ENCODE measurements at places on chromosomes 3 and 15.

DNA sequence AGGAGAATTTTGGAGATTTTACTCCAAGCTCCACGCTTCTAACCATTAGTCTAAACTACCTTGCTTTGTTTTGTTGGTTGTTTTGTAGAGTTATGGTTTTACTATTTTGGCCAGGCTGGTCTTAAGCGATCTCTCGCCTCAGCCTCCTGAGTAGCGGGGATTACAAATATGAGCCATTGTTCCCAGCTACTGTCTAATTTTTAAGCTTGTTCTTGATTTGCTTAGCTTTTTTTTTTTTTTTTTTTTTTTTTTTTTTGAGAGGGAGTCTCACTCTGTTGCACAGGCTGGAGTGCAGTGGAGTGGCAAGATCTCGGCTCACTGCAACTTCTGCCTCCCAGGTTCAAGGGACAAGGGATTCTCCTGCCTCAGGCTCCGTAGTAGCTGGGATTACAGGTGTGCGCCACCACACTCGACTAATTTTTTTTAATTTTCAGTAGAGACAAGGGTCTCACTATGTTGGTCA lies 28.5 kb downstream of the EFCAB12 start:
- no peak for DNase-seq

DNA sequence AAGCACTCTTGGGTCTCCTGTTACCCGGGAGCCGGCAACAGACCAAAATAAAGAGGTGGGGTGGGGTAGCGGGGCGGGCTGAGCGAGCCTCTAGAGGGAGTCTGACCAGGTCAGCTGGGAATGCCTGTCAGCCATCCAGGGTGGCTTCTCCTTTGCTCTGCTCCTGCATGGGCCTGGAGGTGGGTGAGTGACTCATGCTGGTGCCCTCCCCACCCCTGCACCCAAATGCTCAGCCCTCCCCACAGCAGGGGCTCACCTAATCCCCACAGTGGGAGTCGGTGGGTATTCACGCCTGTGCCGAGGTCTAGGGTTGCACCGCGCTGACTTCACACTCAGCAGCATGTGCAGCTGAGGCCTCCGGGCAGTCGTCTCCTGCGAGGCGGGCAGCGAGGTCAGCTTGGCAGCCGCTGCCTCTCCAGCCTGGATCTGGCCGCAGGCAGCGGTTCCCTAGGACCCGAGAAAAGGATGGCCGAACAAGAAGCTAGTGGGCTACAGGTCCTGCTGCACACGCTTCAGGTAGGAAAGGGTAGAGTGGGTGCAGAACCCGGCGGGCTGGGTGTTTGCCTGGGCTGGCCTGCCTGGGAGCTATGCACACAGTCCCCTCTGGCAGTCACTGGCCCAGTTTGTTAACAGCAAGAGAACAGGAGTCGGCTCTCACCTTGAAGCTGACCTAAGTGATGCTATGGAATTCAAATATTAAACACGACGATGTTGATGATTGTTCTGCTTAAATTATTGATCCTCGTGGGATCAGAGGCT lies at the start of gene AGBL1:
TSS of gene AGBL1 (plus strand) at position 364 of the 759 bp plus-strand sequence.
- DNase-seq = no peak

DNA sequence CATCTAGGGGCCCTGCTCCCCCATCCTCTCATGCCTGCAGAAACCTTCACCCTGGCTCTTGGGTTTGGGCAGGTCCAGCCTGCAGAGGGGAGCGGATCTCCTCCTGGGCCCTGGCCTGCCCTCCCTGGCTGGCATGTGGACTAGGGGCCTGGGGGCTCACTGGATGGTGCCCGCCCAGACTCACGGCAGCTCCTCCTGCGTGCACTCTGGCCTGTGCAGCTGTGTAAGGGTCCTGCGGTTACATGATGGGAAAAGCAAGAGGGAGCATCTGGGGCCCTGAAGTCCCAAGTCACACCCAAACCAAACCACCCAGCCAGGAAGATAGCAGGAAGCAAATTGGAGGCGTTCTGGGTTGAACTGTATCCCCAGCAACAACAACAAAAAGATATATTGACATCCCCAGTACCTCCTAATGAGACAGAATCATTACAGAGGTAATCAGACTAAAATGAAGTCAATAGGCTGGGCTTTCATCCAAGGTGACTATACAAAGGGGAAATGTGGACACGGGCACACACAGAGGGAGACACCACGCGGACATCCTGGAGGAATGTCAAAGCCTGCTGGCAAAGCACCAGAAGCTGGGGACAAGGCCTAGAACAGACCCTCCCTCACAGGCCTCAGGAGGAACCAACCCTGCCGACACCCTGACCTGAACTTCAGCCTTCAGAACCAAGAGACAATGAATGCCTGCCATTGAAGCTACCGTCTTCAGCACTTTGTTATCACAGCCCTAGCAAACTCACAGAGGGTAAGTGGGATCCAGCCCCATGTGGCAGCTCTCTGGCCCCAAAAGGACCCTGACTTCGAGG lies 10.4 kb upstream of the CLK3 start:
- no peak for DNase-seq

GRCh38 chr3:5739299-5739935 lies 551.9 kb downstream of the EDEM1 start:
- no peak for DNase-seq

DNA sequence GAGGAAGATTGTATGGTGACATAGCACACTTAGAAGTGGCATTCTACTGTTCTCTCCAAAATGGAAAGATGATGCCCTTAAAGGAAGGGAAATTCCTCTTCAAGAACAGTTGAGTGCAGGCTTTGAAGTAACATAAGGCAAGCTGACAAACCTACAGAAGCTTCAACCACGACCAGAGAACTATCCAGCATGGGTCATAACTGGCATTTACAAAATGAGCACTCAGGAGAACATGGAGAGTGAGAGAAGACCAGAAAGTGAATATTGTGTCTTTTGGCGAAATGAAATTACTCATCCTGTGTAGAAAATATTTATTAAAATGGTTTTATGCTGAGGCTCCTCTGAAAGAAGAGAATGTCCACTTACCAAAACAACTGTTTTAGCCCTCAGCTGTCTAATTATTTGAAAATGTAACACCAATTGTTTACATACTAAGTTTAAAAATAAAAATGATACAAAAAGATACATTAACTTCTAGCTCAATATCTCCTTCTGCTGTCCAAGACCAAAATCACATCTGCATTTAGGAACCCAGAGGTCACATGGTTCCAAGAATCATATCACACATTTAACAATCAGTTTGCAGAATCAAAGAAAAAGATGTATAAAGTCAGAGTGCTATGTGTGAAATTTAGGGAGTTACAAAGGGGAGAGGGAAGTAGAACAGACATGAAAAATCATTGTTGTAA lies 216.9 kb downstream of the ATP8B4 start:
- no peak for DNase-seq

DNA sequence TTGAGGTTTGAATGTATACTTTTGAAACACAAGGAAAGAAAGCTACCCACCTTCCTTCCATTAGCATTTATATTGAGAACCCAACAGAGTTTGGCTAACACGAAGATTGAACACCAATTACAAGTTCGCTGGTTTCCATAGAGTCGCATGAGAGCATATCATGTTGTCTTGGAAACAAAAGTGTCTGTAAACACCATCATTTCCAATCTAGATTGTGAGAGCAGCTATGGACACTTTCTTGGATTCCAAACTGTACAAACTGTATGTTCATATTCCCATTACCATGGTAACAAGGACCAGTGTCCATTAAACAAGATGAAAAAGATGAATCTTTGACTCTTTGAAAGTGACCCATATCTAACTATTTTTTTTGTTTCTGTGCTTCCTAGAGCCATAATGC lies 529.9 kb upstream of the ROBO1 start:
- no peak for DNase-seq

- DNase-seq = no peak
Measured at GRCh38 chr15:31280831-31281216, 45.8 kb upstream of the KLF13 start.

All from activated CD4-positive, alpha-beta T cell treated with anti-CD3 and anti-CD28 coated beads, Interleukin-2, amount 50 U/mL, for 1 hour (primary cell).